ENCODE measurements at places on chromosomes 1 and 21. TPM values are rescaled to one million over a fixed set of nuclear protein-coding genes. Genes with fewer than 3 reads are reported as not detected.

Gene C1orf53
- 4.1 TPM for total RNA-seq

Gene FAM72B
- total RNA-seq, result 1.3 TPM

Gene AVPR1B
- not detected for total RNA-seq

Gene KIF26B
- total RNA-seq, result 47.0 TPM

Gene IRF6
- not detected for total RNA-seq

Measured in chondrocyte (in vitro differentiated cells).